ENCODE measurements at places on chromosomes 2 and 18.

DNA sequence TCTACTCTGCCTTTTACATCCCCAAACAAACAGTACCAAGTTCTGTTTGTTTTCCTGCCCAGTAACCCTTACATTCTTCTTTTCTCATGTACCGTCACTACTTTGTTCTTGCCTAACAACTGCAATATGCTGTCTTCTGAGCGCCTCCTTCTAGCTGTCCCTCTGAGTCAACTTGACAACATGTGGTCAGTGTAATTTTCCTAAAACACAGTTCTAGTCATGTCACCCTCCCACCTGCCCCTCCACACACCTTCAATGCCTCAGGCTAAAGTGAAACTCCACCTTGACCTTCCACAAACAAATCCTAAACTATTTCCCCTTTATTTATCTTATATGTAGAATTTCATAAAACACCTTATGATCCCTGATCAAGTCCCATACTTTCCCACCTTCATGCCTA lies 124.6 kb upstream of the CD302 start:
- no peak for DNase-seq

- DNase-seq: no peak
Observed at GRCh38 chr2:37563375-37564015, 107.9 kb downstream of the CDC42EP3 start.

DNA sequence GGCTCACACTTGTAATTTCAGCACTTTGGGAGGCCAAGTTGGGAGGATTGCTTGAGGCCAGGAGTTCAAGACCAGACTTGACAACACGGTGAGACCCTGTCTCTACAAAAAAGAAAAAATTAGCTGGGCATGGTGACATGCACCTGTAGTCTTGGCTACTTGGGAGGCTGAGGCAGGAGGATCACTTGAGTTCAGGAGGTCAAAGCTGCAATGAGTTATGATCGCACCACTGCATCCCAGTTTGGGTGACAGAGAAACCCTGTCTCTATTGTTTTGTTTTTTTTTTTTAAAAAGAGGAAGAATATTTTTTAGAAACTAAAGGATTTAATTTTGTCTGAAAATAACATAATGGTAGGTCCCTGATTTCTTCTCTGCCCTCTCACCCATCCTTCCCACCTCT lies 79.4 kb upstream of the TMEM200C start:
- no peak for DNase-seq

DNA sequence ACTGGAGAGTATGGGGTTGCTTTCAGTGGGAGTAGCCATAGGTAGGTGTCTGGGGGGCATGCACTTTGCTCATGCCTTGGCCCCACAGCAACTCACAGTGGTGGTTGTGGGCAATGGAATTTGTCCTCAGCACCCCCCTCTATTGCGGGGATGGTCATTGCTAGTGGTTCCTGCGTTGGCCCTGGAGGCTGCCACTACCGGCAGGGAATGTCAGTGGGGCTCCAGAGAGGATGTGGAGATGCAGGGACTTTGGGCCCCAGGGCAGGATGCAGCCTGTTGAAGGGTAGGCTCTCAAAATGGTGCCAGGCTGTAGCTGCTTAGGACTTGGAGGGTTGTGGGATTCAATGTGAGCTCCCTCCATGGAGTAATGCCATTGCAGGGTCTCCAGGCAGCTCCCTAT lies 125.0 kb downstream of the XRCC5 start:
- no peak for DNase-seq

DNA sequence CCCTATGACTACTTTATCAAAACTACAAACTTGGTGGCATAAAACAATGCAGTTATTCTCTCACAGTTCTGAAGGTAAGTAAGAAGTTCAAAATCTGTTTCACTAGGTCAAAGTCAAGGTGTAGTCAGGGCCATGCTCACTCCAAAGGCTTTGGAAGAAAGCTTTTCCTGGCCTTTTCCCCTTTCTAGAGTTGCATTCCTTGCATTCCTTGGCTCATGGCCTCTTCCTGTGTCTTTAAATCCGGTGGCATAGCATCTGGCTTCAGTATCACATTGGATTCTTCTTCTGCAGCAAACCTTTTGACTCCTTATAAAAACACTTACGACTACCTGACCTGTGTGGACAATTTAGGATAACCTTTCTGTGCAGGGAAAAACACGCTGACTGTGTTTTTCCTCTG lies 543.5 kb upstream of the HNMT start:
- DNase-seq: no peak
